CD4-positive, alpha-beta T cell treated with Interleukin-17A for 1 hour (primary cell): ENCODE measurements at places on chromosomes 12 and 14.

GRCh38 chr12:113598815-113599406 is 127.2 kb upstream of the LHX5 start:
- no peak for DNase-seq

DNA sequence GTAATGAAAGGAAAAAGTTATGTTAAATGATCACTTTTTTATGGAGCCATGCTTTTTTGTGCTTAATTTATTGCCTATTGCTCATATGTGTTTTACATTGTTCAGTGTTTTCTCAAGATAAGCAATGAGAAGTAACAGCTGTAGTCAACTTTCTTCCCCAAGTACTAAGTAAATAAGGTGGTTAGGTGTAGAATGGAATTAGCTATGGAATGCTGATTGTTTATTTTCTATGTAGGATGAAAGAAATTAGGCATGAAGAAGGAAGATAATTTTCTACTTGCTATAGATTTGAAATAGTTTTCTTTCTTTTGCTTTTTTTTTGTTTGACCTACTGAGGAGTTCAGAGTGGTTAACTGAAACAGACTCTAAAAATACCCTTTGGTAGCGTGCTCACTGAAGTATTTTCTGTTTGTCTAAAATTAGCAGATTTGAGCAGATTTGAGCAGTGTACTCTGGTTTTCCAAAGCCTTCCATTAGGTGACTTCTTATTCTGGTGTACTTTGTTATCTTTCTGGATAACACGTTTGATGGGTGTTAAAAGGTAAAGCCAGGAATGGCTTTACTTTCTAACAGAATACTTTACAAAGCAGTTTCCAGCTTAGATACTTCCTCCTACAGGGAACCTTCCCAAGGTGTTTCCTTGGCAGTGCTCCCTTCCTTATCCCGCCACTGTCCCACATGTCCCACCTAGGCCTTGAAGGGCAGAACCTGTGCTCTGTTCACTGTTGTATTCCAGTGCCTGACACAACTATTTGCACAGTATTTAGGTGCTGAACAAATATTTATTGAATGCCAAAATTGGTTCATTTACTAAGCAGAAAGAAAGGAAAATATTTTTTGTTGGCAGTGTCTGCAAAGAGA is 56.0 kb downstream of the RASSF3 start:
- no peak for DNase-seq

- DNase-seq = peak; percentile 69
Observed at GRCh38 chr12:1592444-1593173, 1.8 kb downstream of the FBXL14 start.

GRCh38 chr14:49362916-49363315 is 223.3 kb downstream of the RPS29 start:
- DNase-seq = no peak

DNA sequence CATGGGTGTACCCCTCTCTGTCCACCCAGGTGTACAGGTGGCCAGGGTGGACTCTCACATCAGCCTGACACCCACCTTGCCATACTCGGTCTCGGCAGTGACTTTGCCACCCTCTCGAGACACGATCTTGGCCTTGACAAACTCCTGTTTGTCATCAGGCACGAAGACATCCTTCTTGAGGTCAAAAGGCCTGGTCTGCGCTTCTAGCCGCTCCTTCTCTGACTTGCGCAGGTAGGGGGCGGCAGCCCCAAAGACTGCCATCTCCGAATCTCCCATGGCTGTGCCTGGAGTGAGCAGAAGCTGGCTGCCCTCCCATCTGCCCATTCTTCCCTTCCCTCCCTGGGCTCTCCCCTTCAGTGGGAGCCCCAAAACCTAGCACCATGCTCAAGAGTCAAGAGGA is 2.0 kb downstream of the MYH7 start:
- no peak for DNase-seq

GRCh38 chr12:110077800-110078199 is 29.5 kb upstream of the C12orf76 start:
- DNase-seq = no peak

DNA sequence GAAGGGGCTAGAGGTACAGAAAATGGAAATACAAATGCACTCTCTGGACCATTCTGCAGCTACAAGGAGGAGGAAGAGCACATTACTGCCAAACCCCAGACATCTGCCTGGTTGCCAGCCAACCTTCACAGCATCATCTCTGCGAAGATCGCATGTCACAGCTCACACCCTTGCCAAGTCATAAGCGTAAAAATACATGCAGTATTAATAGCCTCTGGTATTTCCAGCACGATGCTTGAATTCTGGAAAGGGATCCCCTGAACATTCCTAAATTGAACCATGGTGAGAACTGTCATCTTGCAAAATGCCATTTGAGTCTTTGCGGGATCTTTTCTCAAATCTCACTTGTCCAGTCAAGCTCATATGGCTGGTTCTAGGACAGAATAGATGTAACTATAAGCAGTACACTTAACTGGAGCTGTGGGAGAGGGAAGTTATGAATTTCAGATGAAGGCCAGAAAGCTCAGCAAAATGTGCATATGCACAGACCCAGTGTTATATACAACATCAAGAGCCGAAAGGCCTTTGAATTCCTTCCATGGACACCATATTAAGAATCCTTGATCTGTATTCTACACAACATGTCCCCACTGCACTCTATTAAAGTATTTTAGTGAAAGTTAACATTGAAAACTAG is 211.6 kb downstream of the DUSP6 start:
- no peak for DNase-seq

DNA sequence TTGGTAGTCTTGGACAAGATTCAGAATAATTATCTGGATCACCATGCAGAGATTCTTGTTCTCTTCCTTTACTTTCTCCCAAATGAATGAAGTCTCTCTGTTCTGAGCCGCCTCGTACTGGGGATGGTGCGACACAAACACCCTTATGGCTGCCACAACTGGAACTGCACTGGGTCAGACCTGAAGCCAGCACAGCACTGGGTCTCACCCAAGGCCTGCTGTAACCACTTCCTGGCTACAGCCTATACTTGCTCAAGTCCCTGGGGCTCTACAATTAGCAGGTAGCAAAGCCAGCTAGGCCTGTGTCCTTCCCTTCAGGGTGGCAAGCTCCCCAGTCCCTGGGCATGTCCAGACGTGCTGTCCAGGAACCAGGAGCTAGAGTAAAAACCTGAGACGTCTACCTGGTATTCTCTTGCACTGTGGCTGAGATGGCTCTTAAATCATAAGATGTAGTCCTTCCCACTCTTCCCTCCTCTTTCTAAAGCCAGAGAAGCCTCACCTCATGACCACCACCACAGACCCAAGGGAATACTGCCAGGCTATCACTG is 27.6 kb downstream of the IFNG start:
- DNase-seq = no peak

GRCh38 chr12:85156569-85156968 is 120.4 kb downstream of the LRRIQ1 start:
- DNase-seq = no peak

DNA sequence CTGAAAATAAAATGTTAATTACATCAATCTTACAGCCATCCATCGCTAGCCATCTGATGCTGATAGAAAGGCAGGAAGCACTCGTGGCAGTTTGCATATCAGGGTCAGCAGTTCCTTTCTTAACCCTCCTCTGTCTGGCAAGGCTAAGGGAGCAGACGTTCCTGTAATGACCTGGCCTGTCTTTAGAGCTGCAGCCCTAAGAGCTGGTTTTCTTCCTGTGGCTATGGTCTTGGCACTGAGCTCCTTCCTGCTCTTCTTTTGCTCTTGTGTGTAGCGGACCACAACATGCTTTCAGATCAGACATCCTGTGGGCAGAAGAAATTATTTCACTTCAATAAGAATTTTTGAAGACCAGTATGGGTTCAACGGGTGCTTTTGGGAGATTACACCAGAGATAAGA is 170.4 kb downstream of the DAD1 start:
- DNase-seq = no peak

GRCh38 chr12:20716037-20716436 is 20.9 kb downstream of the SLCO1C1 start:
- no peak for DNase-seq
